Lower leg skin (tissue), 4 donors: ENCODE measurements at places on chromosomes 7 and 10.

DNA sequence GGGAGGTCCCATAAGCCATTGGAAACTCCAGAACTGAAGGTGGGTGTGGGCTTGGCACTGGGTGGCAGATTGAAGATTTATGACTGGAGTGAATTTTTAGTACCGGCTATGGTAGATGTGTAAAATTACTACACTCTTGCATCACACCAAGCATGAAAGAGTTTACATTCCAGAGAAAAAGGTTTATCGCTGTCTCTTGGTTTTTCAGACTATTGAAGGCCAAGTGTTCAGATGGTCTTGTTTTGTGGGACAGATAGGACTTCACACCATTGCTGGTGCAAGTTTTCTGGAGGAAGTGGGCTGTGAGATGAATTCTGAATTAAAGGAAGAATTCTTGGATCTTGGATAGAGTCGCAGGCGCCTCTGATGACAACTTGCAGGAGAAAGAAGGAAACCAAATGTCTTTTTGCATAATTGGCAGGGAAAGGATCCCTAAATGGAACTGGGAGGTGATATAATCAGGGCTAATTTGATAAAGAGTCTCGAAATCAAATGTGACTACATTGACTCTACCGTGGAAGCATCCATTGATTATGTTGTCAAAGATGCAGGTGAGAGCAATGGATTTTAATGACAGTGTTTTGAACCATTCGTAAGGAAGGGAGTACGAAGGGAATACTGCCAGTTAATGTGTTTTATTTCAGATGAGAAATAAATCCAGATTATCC lies 14.2 kb upstream of the NMT2 start:
- DNase-seq: no peak

DNA sequence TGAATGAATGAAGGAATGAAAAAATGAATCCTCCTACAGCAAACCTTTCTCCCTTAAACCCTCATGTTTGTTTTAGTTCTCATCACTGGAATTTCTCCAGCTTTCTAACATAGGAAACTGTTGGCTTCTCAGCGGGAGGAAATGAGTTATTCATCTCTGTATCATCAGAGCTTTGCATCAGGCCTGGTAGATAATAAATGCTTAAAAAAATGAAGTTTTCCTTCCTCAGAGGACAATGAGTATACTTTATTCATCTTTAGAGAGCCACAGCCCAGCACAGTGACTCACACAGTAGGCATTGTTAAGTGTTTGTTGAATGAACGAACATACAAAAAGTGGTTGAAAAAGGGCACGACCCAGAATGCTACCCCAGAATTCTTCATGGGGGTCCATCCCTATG lies 62.6 kb downstream of the COL13A1 start:
- no peak for DNase-seq

GRCh38 chr7:143238289-143238980 lies 16.6 kb downstream of the TAS2R40 start:
- DNase-seq: no peak

GRCh38 chr10:100873146-100873826 lies 39.5 kb upstream of the SLF2 start:
- DNase-seq: no peak

DNA sequence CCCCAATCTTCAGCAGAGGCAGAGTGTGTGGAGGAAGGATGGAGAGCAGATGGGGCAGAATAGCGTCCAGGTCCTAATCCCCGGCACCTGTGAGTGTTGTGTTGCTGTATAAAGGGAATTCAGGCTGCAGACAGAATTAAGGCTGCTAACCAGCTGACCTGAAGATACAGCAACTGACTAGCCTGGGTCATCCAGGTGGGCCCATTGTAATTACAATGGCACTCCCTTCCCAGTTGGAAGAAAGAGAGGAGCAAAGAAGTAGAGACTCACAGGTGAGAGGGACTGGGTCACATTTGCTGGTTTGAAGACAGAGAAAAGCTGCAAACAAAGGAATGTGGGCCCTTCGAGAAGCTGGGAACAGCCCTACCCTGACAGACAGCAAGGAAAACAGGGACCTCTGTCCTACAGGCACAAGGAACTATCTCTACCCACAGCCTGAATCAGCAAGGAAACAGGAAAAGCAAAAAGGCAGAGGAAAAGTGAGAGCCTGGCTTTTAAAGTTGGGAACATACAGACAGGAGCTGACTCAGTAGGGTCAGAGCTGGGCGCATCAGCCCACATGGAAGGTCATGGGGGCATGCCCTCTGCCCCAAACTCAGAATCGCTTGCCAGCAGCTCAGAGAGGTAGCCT lies 11.6 kb upstream of the TMEM72 start:
- DNase-seq: no peak

- peak; percentile 52 for DNase-seq
Measured at GRCh38 chr7:141203586-141203985, 129.7 kb downstream of the TMEM178B start.
